Activated CD4-positive, alpha-beta T cell treated with anti-CD3 and anti-CD28 coated beads, Interleukin-2, amount 10 ng/mL, durations not matched to agents 7 days and 5 days (primary cell): ENCODE measurements at places on chromosomes 2 and 18. TPM values are rescaled to one million over a fixed set of nuclear protein-coding genes. Genes with fewer than 3 reads are reported as not detected.
A peak's percentile ranks its signal among the peaks of the same experiment; 100 is the strongest.

DNA sequence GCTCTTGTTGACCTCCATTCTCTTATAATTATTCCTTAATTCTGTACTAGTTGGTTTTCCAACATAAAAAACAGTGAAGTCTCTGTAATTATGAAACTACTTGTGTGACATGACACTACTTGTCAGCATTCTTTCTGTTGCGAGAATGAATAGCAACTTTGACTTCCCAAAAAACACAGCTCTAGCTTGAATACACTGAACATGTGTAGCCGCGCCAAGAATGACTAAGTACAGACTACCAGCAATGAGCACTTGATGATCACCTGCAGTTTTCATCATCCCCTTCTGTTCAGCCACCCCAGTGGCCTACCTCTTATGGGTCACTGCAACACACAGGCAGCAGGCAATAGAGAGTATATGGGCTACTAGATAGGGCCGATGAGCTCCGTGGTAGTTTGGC lies 229.3 kb downstream of the TGIF1 start:
- no peak for DNase-seq

GRCh38 chr2:44291281-44292248 lies 16.3 kb downstream of the SLC3A1 start:
- no peak for DNase-seq

Gene SULT1C4
- not detected for total RNA-seq

DNA sequence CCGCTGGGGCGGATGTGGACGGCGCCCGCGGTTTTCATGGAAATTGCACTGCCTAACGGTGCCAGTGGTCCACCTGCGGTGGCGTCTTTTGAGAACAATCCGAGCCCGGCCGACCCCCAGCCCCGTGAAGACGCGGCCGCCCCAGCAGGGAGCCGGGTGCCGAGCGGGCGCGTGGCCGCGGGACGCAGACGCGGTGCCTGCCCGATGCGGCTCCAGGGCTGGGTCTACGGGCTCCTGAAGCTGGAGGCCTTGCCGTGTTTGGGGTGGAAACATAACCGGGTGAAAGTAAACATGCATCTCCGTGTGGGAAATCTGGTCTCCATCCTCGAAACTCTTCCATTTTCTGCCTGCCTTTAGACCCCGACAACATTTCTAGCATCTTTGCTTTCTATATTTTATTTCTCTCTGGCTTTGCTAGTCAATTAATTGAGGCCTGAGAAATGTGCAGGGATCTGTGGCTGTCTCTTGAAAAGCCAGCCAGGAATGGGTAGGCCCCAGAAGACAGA lies 572 bp downstream of the INPP4A start:
- DNase-seq = peak; percentile 32
